Liver (tissue), 10 donors: ENCODE measurements at places on chromosomes 6 and 20.

DNA sequence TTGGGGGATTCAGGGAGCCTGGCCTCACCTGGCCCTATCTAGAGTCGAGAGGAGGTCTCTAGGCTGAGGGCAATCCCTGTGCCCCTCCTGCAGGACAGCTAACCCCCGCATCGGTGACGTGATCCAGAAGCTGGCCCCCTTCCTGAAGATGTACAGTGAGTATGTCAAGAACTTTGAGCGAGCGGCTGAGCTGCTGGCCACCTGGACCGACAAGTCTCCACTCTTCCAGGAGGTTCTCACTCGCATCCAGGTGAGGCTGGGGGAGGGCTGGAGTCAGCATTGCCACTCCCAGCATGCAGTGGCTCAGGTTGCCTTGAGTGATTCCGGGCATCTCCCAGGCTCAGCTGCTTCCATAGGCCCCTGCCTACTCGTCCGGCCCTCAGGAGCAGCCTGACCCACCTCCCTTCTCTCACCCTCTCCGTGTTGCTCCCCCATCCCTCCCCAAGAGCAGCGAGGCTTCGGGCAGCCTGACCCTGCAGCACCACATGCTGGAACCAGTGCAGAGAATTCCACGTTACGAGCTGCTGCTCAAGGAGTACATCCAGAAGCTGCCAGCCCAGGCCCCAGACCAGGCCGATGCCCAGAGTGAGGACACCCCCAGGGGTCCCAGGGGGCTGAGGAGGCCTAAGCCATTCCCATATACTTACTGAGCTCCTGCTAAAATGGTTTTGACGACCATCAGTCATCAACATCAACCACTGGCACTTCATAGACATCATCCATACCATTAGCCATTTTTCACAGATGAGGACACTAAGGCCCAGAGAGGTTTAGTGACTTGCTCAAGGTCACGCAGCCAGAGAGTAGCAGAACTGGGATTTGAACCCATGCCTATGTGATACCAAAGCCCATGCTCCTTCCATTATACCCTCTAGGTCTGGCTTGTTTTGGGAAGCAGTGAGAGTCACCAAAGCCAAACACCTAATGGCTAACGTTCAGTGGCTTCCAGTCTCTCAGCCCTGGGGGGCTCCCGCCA lies 8.3 kb downstream of the FGD2 start:
- peaks cover 6% of the 10 kb centered on the region for H3K4me1 ChIP-seq
- H3K4me3 ChIP-seq, result no peak overlapping the region
- H3K27me3 ChIP-seq, result no peaks in the 10 kb centered on the region
- no peaks in the 10 kb centered on the region for H3K36me3 ChIP-seq
- DNase-seq, result no peak

- no peak overlapping the region for H3K4me3 ChIP-seq
- no peaks in the 10 kb centered on the region for H3K36me3 ChIP-seq
- H3K4me1 ChIP-seq, result no peaks in the 10 kb centered on the region
- H3K27me3 ChIP-seq, result no peaks in the 10 kb centered on the region
Observed at GRCh38 chr20:16392346-16392745, 180.9 kb downstream of the KIF16B start.

DNA sequence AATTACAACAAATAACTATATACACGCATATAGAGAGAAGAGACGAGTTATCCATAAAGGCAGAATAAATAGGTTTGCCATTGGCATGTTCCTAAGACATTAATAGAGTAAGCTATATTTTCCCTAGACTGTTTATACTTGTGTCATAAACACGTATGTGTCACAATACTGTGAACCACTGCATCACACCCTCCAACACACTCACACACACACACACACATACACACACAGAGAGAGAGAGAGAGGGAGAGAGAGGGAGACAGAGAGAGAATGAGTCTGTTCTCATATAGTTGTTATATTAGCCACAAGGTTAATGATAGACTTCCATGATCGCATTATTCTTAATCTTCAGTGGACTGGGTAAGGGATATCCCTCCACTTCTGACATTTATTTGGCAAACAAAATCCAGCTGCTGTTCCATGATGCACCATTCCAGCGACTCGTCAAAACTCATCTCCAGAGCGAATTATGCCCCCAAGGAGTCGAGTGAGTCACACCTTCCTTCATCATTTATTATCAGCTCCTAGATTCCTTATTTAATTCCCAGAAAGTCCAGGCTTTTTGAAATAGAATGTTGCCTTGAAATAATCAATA lies 82.8 kb upstream of the HIVEP1 start:
- H3K27ac ChIP-seq, result no peak overlapping the region
- no peaks in the 10 kb centered on the region for H3K27me3 ChIP-seq
- no peak overlapping the region for H3K4me3 ChIP-seq
- H3K36me3 ChIP-seq, result no peaks in the 10 kb centered on the region

DNA sequence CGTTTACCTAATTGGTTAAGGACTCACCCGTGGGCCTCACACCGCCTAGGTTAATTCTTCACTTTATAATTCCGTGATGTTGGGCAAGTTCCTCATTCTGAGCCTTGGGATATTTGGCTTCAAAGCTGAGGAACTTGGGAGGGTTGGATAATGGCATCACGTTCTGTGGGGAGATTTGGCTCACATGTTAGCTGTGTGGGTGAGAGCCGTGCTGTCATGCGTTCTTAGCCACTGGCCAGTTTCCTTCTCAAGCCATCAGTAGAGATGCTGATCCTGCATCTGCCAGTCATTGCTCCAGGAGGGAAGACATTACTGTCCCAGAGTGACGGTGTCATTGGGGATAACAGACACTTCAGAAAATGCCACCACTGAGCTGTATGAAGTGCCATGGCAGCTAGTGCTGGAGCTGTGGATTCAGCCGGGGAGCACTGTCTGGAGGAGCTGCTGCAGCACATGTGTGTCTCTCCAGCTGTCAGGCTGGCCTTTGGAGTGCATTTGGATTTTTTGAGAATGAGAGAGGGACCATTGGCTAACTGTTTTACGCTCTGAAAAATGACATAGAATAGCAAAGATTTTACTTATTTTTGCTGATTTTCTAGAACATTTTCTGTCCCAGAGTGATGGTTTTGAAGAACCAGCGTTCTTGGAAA lies 16.5 kb downstream of the IGF2R start:
- no peak for DNase-seq
- no peaks in the 10 kb centered on the region for H3K27me3 ChIP-seq
- no peak overlapping the region for H3K27ac ChIP-seq
- H3K36me3 ChIP-seq, result no peaks in the 10 kb centered on the region

GRCh38 chr6:37688078-37688850 lies 9.4 kb downstream of the MDGA1 start:
- no peak overlapping the region for H3K4me3 ChIP-seq
- no peaks in the 10 kb centered on the region for H3K27me3 ChIP-seq
- DNase-seq, result no peak

GRCh38 chr6:99378636-99379035 lies 15.4 kb downstream of the COQ3 start:
- no peak overlapping the region for H3K4me3 ChIP-seq
- H3K4me1 ChIP-seq, result no peaks in the 10 kb centered on the region
- no peak for DNase-seq
- H3K27ac ChIP-seq, result no peak overlapping the region
- no peaks in the 10 kb centered on the region for H3K36me3 ChIP-seq

DNA sequence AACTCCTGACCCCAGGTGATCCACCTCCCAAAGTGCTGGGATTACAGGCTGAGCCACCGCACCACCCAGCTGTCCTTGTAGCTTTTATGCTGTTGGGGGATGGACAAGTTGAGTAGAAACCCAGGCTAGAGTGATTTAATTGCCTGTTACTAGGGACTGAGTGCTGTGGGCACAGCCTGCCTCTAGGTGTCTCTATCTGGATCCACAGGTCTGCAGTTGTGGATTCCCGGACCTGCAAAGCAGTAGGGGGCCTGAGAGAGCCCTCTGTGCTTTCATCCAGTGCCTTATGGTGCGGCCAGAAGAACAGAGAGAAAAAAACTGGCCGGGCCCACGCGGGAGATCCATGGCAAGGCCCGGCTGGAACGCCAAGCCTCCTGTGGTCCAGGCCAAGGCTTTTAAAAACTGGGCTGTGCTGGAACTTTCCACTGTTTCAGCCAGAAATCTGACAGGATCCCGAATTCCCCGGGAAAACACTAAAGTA lies 5.2 kb downstream of the SIRPA start:
- H3K27me3 ChIP-seq, result no peaks in the 10 kb centered on the region
- H3K36me3 ChIP-seq, result no peaks in the 10 kb centered on the region
- H3K4me3 ChIP-seq, result no peak overlapping the region
- peaks cover 28% of the 10 kb centered on the region for H3K4me1 ChIP-seq
- DNase-seq, result no peak
- no peak overlapping the region for H3K27ac ChIP-seq
